ENCODE measurements at places on chromosomes 12 and 14.

DNA sequence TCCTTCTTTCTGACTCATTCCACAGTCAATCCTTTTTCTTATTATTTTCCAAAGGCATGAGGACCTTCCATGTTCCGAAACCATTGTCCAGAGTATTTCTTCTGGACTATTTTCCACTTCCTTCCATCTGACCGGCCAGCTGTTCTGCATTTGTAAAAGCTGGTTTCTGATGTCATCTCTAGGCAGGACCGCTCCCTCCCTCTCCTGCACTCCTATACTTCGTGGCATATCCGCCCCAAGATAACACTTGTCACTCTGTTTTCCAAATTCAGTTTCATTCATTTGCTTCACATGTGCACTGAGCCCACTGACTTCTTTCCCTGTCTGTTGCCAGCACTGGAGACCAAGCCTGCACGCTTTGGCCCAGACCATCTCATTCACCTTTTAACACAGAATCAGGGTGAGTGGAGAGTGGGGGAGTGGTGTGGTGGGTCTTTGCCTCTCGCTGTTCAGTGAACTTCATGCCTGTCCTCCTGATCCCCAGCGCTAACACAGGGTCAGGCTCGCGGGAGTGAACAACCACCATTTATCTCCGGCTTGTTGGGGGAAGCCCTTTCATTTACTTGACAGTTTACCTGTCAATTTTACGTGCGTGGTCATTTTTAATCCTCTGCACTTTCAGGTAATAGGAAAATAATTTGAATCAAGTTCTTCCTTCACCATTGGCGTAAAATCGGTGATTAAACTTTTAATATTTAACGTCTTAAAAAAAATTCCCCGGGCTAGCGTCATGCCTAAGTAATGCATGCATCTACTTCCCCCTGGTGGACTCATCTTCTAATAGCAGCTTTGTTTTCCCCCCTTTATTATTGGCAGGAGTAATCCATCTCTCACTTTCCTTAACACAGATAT is 52.5 kb downstream of the C12orf75 start:
- peak; percentile 17 for DNase-seq

DNA sequence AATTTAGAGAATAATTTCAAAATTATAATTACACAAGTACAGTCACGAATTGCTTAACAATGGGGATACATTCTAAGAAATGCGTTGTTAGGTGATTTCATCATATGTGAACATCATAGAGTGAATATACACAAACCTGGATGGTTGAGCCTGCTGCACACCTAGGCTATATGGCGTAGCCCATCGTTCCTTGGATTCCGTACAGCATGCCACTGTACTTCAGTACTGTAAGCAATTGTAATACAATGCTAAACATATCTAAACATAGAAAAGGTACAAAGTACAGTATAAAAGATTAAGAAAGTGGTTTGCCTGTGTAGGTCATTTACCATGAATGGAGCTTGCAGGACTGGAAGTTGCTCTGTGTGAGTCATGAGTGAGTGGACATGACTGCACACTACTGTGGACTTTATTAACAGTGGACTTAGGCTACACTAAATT is 286.2 kb downstream of the CACNA1C start:
- DNase-seq: no peak

GRCh38 chr14:94649543-94650443 is 37.6 kb downstream of the SERPINA3 start:
- DNase-seq: no peak

DNA sequence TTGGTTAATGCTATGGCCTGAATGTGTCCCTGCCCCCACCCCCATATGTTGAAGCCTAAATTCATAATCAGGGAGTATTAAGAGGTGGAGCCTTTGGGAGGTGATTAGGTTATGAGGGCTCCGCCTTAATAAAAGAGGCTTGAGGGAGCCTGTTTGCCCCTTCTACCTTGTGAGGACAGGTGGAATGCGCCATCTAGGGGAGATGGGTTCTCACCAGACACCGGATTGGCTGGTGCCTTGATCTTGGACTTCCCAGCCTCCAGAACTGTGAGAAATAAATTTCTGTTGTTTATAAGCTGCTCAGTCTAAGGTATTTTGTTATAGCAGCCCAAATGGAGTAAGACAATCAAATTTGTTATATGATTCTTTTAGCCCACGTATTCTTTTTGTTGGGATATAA is 148.3 kb downstream of the PTCSC3 start:
- DNase-seq: no peak

GRCh38 chr12:24560831-24561271 is 388.1 kb downstream of the BCAT1 start:
- no peak for DNase-seq

DNA sequence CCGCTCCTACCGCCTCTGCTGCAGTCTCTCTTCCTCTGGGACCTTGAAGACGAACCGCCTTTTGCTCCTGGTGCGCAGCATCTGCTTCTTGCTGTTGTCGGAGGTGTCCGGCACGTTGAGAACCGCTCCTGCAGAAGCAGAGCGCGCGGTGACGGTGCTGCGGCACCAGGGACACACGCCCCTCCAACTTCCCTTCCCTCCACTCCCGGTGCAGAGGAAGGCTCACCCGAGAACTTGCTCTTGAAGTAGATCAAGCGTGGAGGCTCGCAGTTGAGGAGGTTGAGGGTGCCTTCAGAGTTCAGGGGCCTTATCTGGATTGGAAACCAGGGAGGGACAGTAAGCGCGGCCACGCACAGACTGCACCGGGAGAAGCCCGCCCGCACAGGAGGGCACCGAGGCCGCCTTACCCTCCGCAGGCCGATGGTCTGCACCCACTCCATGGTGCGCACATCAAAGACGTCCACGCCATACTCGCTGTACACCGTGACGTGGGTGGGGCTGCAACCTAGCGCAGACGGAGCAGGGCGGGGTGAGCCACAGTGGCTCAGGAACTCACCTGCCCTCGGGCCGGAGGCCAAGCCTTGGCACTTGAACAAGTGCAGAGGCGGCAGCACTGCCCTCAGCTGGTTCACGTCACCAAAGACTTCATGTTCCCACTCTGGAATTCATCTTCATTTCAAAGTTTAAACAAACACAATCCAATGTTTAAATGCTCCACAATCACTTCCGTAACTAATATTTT is 17.5 kb downstream of the AMN start:
- DNase-seq: no peak

GRCh38 chr12:94673496-94673895 is 23.1 kb upstream of the TMCC3 start:
- DNase-seq: no peak

- no peak for DNase-seq
Measured at GRCh38 chr12:110073049-110073831, 24.9 kb upstream of the C12orf76 start.

- DNase-seq: no peak
Measured at GRCh38 chr12:16163146-16163545, 114.3 kb downstream of the SLC15A5 start.

DNA sequence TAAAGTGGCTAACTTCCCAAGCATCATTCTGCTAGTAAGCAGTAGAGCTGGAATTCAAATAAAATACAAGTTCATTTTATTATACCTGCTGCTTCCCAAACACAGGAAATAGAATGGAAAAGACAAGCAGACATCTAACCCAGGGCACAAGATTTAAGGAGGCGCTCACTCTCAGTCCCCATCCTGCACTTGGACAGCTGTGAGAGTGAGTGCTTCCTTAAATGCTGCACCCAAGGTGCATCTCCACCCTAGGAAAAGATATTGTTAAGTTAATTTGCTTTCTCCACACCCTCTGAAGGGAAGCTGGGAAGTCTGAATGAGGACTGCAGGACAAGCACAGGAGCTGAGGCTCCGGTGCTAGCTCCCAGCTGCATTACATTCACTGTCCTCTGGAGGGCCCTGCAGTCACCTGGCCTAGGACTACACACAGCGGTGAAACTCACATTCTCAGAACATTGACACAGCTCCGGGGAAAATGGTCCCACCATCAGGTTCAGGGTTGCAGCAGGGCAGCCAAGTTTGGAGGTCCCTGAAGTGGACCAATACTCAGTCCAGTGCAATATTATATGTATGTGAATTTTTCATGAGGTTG is 14.2 kb downstream of the HEBP1 start:
- DNase-seq: no peak

- DNase-seq: no peak
Measured at GRCh38 chr14:99241325-99242010, 30.5 kb downstream of the BCL11B start.

- no peak for DNase-seq
Measured at GRCh38 chr14:95523815-95524448, 7.5 kb upstream of the SYNE3 start.

- DNase-seq: no peak
Measured at GRCh38 chr12:75721796-75722195, 210.4 kb upstream of the KRR1 start.

GRCh38 chr12:52191841-52192791 is at the start of gene KRT80:
Gene KRT80, minus strand, starts transcription at chr12:52192014. Its CDS starts 112 bp downstream, at chr12:52191902.
- DNase-seq: no peak

DNA sequence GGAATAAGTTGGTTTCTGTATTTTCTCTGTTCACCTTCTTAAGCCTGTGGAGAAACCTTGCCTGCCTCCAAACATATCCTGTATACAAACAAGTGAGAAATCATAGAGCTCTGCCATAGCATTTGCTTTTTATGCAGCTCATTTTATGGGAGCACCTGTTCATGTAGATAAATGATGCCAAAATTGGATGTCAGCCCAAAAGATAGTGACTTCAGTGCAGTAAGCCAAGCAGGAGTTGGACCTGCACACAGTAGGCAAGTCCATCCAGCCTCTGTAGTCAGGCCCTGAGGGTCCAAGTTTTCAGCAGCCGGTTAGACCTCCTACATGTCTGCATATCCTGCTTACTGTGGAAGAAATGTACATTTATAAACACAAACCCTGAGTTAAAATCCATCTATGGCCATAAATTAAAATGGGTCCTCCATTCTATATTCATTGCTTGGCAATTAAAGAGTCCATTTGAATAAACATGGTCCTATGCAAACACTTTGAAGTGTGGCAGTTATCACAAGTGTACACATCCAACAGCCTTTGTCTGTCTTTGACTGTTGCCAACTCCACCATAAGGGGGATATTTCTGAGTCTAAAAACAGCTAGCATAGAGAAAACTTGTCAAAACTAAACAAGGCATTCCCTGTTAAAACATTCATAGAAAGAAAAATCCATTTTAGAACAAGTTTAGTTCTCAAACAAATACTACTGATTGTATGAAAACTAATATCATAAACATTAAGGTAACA is 847.8 kb downstream of the RPS29 start:
- DNase-seq: no peak

GRCh38 chr12:105393587-105393986 is 63.1 kb downstream of the C12orf75 start:
- no peak for DNase-seq

GRCh38 chr14:35470755-35471154 is 63.2 kb upstream of the INSM2 start:
- no peak for DNase-seq

GRCh38 chr12:116142936-116143898 is 134.3 kb downstream of the MED13L start:
- DNase-seq: no peak

DNA sequence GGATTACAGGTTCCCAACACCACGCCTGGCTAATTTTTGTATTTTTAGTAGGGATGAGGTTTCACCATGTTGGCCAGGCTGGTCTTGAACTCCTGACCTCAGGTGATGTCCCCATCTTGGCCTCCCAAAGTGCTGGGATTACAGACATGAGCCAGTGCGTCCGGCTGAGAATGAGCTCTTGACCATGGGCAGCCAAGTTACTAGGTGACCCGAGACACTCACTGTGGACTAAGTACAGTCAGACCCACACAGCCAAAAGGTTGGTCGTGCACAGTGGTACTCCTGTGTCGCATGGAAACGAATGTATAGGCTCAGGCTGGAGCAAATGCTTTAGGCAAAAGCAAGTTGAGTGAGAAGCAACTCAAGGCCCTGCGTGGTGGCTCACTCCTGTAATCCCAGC is 21.0 kb downstream of the DLK1 start:
- DNase-seq: no peak

GRCh38 chr12:49130151-49131050 is 794 bp downstream of the TUBA1B start:
- DNase-seq: peak; percentile 84

DNA sequence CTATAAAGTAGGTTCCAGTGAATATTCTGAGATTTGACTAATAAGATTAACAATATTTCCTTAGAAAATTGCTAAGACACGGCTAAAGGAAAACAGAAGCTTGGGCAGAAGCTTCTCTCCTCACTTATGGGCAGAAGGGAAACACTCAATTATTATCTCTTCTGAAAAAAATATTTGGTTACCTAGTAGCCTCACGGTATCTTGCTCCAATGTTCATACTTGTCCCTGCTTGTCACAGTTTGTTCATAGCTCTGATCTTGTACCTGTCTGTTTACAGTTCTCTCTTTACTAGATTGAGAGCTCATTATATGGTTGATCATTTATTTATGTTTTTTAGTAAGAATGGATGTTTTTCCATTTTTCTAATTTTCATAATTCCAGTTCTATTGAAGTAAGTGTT is 458.0 kb upstream of the ATP2B1 start:
- no peak for DNase-seq

DNA sequence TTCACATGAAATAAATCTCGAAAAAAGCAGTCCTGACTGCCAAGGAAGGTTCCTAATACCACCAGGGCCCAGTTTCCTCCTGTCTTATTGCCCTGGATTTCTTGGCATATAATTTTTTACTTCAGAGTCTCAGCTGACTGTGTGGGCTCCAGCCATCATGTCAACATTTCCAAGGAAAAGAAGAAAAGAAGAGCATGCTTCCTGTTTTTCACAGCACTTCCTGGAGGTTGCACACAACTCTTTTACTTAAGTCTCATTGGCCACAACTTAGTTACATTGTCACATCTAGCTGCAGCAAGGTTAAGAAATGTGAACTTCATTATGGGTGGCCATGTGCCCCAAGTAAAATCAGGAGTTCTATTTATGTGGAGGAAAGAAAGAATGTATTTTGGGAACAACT is 24.3 kb downstream of the DACT1 start:
- no peak for DNase-seq

DNA sequence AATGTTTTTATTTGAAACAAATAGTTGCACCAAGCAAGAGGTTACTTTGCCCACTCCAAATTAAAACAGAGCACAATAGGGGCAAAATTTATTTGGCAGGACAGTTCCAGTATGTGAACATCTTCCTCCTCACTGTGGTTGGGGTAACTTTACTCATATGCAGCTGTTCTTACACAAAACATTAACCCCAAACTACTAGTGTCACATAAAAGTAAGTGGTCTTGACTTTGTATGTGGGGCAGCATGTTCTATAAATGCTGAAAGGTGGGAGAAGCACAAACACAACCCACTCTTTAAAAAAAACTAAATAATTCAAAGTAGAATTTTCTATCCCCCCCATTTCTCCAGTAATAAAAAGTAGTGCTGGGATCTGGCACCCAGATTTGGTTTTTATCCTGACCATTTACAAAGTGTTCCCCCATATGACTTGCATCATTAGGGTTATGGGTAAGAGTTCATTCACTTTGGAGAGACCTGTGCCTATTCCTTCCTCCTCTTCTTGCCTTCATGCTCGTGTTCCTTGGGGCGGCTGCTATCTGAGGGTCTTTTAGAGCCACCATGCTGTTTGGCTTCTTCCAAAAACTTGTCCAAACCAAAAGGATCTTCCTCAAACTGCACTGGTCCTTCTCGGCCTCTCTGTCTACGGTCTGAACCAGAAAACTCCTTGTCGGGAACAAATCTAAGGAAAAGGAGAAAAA is 9.9 kb downstream of the SLIRP start:
- DNase-seq: no peak
